EL (cell line): ENCODE measurements at places on chromosomes 7 and 10.

DNA sequence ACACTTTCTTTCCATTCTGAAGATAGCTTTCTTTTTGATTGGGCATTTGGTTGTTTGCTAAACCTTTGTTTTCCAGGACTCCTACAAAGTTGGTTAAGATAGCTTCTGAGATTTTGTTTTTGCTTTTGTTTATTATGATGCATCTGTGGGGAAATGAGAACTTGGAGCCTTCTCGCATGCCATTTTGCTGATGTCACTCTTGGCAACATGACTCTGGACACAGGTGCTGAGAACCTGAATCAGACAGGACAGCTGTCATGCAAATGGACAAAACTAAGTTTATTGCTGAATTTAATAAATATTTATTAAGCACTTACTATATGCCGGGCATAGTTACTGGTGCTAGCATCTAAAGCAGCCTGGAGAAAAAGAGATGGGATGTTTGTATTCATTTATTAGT lies 274.1 kb downstream of the ZEB1 start:
- no peak for DNase-seq

DNA sequence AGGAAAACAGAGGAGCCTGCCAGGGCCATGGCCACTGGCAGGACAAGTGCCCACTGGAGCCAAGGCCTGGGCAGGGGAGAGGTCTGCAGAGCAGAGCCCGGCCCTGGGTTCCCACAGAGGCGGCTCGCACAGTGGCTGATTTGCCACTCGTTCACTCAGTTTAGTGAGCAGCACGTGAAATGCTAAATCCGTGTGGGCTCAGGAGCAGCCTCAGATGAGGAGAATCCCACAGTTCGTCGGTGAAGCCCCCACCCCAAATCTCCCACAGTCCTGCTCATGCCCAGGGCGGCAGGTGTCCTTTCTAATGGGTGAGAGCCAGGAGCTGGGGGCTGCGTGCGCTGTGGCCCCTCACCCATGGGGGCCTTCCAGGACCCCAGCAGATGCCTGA lies 107.7 kb upstream of the FAM20C start:
- no peak for DNase-seq

- no peak for DNase-seq
These were observed 259.9 kb downstream of the ZEB1 start for GRCh38 chr10:31578951-31579350.

DNA sequence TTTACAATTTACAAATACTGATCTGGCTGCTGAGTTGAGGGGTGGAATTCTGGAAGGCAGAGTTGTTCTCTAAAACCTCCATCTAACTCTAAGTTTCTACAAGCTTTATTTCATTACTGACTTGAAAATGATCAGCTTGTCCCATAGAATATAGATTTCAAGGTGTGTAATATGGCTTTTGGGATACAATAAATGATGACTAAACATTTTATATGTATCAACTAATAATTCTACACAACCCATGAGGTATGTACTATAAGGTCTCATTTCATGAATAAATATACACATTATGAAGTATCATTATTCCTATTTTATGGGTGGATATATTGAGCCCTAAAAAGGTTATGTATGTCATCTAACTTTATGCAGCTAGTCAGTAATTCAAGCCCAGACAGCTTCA lies 1214.3 kb upstream of the SORCS1 start:
- no peak for DNase-seq

DNA sequence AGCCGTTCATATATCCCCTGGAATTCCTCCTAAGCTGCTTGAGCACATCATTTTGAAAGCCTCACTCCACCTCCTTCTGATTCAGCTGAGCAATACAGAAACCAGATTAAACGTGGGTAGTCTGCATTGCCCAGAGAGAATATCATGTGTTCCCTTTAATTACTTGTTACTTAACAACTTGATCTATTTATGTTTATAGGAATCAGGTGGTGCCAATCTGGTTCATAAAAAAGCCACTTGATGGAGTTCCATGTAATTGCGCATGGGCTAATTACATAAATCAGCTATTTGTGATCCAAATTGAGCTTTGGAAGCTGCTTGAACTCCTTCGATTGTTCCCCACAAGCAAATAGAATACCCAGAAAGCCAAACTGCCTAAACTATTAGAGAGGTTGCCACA lies 114.7 kb upstream of the ADCY1 start:
- DNase-seq = no peak

GRCh38 chr7:121475806-121476205 lies 79.7 kb upstream of the FAM3C start:
- no peak for DNase-seq

GRCh38 chr7:108014215-108014614 lies 11.3 kb upstream of the LAMB1 start:
- DNase-seq = peak; percentile 25

DNA sequence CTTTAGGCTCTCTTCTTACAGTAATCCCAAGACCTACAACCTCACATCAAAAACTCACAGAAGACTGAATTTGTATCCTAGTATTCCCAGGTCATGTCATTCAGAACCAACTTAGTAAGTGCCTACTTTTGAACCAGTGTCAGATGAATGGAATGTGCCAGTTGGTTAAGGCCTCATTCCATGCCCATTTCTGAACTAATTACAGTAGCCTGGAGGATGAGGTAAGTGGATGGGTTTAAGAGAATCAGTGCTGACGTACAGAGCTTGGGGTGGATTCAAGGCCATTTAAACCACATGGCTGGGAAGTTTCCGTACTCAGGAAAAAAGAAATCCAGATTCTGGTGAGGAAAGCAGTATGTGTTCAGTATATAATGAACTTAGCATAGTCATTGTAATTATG lies 21.9 kb upstream of the FOXP2 start:
- peak; percentile 24 for DNase-seq

DNA sequence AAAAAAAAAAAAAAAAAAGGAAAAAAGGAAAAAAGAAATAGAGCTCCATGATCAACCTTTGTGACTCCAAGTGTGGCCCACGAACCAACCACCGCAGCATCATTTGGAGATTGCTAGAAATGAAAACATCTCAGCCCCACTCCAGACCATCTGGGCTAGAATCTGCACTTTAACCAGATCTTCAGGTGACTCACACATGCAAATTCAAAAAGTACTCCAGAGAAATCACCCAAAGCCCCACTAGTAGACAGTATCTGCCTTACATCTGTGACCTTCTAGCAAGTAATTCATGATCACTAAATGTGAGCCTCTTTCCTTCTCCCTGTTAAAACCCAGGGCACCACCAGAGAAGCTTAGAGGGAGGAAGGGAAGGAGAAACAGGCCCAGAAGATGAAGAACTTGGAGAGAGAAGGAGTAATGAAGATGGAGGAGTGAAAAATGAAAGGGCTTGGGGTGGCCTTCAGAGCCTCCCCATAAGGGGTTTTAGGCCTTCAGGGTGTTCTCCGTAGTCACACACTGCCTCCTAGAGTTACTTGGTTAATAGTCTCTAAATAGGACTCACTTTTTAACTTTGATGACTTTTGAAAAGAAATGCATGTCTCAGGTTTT lies 94.0 kb downstream of the SLC37A3 start:
- DNase-seq = no peak

DNA sequence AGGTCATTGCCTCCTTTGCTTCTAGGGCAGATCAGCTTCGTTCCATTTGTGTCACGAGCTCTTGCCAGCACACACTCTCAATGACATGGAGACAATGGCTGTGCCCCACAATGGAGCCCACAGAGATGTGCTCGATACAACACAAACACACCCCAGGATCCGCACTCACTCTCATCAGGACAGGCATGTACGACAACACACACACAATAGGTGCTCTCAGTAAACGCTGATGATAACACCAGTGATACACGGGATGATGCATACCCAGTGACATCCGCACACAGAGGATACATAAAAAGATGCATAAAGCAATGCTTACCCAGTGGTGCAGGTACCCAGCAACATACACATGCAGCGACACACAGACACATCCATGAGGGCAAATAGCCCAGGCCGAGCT lies 61.2 kb upstream of the LBX1 start:
- no peak for DNase-seq

DNA sequence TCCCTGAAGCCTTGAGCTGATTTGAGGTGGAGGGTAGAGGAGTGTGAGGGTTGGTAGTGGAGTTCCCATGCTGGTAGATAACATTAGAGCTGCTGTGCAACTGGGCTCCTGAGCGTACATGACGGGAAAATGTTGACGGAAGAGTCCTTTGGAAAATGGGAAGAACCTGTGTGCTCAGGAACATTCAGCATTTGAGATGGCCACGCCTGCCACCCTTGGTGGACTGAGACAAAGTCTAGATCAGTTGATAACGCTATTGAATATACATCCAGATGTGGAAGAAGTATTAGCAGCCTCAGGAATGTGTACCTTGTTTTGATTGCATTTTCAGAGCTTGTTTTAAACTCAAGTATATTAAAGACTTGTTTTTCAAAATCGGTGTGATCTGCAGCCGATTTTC lies 16.1 kb downstream of the PCBD1 start:
- no peak for DNase-seq

GRCh38 chr7:4871056-4871680 lies 9.3 kb upstream of the PAPOLB start:
- no peak for DNase-seq

DNA sequence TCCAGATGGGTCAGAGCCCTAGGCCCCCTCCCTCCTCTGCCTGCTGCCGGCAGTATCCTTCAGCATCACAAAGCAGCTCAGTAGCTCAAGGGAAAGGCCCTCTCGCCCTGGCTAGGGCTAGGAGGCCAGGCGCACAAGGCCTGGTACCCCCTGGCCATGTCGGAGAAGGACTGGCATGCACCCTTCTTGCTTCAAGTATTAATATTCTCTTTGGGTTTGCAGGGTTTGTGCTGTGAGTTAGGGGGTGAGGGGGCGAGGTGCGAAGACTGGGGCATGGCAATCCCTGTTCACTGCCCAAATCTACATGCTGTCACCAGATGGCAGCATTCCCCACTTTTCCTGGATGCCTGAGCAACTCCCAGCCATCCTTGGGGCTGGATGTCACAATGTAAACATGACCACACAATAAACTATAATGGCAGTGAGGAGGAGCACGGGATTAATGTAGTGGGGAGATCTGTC lies 105.2 kb downstream of the NEURL1 start:
- DNase-seq = peak; percentile 76

DNA sequence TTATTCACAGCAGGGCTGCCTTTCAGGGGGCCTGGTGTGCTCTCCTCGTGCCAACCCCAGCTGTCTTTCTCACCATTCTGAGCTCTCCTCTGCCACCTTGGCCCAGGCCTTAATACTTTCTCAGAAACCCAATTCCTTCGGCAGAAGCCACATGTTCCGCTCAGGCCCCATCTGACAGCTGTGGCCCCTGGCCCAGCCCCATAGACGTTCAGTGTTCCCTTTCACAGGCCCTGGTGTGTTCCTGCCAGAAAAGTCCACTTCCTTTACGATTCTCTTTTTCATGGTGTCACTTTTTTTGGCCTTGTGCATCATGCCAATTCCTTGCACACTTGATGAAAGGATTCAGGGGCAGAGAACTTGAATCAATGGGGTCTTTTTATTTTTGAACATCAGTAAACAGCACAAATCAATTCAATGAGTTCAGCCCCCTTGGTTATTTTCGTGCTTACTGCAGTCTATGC lies 15.9 kb upstream of the GPNMB start:
- DNase-seq = no peak

GRCh38 chr10:118760265-118760664 lies 5.5 kb upstream of the CACUL1 start:
- no peak for DNase-seq

DNA sequence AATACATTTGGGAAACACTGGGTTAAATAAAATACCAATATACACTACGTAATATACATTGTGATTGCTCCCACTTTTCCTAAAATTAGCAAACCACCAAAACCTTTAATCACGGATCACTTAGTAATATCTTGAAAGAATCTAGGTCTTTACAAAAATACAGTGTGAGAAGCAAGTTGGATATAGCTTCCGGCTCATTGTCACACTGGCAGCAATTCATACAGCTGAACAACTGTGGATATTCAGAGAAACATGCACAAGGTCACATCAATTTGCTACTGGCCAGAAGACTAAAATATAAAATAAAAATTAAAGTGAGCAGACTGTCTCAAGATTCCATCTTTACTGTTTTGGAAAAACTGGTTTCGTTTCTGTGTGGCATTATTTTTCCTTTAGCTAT lies 69.1 kb downstream of the ZNF438 start:
- DNase-seq = no peak

GRCh38 chr7:131501422-131501821 lies 55.0 kb downstream of the PODXL start:
- DNase-seq = peak; percentile 56

DNA sequence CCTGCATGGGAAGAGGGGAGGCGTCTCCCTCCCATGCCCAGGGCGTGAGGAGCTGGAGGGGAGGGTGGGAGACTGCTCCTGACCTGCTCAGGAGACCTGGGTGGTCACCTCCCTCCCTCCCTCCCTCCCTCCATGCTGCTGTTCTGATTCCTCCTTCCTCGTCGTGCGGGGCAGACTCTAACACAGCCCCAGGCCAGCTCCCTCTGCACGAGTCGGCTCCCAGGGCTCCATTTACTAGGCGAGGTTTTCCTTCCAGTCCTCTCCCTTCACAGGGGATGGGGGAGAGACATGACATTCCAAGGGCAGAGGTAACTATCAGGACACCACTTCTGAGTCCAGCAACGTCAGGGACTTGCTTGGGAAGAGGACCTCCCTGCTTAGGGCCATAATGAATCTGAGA lies 23.6 kb downstream of the VIPR2 start:
- DNase-seq = no peak

- DNase-seq = no peak
These were observed 273.6 kb upstream of the DKK1 start for GRCh38 chr10:52040486-52040885.

- no peak for DNase-seq
These were observed 88.4 kb downstream of the DIP2C start for GRCh38 chr10:600876-601659.

DNA sequence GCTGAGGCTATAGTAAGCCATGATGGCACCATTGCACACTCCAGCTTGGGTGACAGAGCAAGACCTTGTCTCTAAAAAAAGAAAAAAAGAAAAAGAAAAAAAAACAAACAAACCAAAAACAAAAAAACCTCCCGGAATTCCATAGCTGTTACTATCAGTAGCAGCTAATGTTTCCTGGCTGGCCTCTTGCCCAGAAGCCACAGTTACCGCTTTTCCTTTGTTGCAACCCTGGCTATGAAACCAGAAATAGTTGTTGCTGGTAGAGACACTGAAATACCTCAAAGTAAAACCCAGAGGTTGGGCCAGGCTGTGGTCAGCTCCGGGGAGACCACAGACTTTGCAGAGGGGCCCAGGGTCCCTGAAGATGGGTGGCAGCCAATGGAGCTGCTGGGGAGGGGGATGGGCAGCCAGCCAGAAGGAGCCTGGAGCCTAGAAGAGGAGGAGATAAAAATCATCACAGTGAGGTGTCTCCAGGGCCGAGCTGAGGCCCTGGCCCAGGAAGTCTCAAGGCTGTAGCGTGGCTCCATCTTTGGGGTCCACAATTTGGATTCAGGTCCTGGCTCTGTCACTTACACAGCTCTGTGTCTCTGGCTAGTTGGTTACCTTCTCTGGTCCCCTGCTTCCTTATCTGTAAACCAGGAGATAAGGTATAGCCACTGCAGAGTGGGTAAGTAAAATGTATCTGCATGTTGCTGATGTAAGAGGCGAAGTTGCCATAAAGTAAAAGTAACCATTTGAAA lies 3.4 kb upstream of the CHST12 start:
- DNase-seq = peak; percentile 94
